ENCODE measurements at places on chromosomes 13 and 19. TPM values are rescaled to one million over a fixed set of nuclear protein-coding genes. Genes with fewer than 3 reads are reported as not detected.

CAB39L gene
- 5.8 TPM for total RNA-seq

NCR1 gene
- total RNA-seq, result not detected

ZNF497 gene
- 1.3 TPM for total RNA-seq

IQCN gene
- 3.0 TPM for total RNA-seq

ZNF17 gene
- 6.4 TPM for total RNA-seq

MAP1S gene
- total RNA-seq, result 166 TPM

RGCC gene
- 148 TPM for total RNA-seq

STARD13 gene
- total RNA-seq, result 47.7 TPM

FFAR2 gene
- not detected for total RNA-seq

ATCAY gene
- total RNA-seq, result not detected

CYP4F2 gene
- total RNA-seq, result not detected

NLRP11 gene
- total RNA-seq, result not detected
